ENCODE measurements at places on chromosomes 5 and 9. TPM values are rescaled to one million over a fixed set of nuclear protein-coding genes. Genes with fewer than 3 reads are reported as not detected.

The SEMA5A gene
- 9.9 TPM for total RNA-seq

The EMB gene
- 4.3 TPM for total RNA-seq

The IFNK gene
- not detected for total RNA-seq

The AK1 gene
- total RNA-seq: 45.9 TPM

The SPATA31A3 gene
- total RNA-seq: not detected

The IL31RA gene
- total RNA-seq: 0.77 TPM

The DOK3 gene
- 1.1 TPM for total RNA-seq

The CDC20B gene
- total RNA-seq: 0.09 TPM

The SUSD3 gene
- total RNA-seq: 0.94 TPM

The CDH6 gene
- total RNA-seq: 62.3 TPM

The OMD gene
- total RNA-seq: 0.95 TPM

The TRAF1 gene
- 2.4 TPM for total RNA-seq

The TICAM2 gene
- 3.0 TPM for total RNA-seq

The LECT2 gene
- not detected for total RNA-seq

The ZNF454 gene
- 2.8 TPM for total RNA-seq

The ZNF483 gene
- total RNA-seq: 1.9 TPM

The CCDC192 gene
- total RNA-seq: not detected

The MAMDC2 gene
- total RNA-seq: 0.52 TPM

The KDM4C gene
- 31.1 TPM for total RNA-seq

All from bronchial smooth muscle cell (primary cell).